ENCODE measurements at places on chromosomes 2 and 18.

DNA sequence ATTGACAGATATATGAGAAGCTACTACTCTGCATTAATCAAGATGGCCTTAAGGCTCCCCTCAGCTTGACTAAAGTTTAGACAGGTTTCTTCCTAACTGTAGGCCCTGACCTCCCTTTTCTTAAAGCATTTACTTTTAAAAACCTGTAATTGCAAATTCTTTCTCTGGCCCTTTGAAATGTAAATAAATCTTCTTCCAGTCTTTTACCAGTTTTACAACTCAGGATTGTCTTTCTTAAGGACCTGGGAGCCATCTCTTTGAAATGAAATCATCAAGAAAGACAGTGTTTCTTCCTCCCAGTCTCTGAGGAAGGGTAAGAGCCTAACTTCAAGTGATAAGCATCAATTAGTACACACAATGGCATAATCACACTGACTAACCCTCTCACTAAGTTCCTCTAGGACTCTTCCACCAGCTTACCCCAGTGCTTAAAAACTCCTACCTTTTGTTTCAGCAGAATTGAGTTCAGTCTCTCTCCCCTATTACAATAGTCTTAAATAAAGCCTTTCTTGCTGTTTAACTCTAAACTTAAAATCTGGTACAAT is 58.7 kb upstream of the CDH20 start:
- DNase-seq = no peak

DNA sequence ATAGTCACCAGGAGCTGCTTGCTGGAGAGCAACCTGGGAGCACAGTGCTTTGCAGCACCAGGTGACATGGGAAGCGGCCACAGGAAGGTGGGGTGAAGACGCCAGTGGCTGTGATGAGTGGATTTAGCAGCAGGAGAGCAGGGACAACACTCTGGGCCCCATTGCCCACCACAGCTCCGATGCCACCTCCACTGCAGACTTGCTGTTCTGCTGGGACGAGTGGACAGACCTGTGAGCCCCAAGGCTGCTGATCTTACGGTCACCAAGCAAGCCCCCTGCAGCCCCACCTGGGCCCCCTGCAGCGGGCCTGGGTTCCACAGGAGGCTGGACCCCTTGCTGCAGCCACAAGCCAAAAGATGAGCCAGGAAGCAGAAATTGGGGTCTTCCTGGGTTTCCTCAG is 73.7 kb downstream of the CTIF start:
- no peak for DNase-seq

DNA sequence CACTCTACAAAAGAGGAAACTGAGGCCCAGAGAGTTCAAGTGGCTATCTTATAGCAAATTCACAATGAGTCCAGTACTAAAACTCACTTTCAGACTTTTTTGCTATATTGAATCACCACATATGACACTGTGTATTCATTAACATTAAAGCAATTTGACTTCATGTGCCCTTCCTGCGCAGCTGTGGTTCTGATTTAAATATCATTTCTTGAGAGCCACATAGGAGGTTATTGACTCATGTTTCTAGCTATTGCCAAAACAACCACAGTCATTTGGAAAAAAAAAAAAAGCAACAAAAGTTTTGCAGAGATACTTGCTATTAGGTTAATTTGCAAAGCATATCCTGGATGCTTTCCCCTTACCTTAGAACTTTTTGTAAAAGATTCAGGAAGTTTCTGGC is 341.2 kb downstream of the PIK3C3 start:
- DNase-seq = no peak

GRCh38 chr2:222214885-222215284 is 83.9 kb downstream of the PAX3 start:
- DNase-seq = no peak

DNA sequence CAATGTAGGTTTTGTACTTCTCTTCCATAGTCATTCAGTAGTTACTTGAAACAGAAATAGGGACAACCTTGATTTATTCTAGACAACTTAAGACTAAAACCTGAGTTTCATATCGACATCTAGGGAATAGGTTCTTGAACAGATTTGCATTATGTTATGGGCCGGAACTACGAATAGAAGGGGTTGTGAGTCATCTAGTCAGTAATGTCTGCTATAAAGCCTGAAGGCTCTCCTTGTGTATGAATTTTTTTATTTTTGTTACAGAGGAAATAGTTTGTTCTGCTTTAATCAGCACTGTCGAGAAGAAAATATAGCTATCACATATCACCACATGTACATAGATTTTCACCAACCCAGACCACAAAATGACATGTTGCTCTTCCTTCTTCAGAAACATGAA is 17.3 kb upstream of the TRIM43 start:
- DNase-seq = no peak

GRCh38 chr18:10020171-10020570 is 106.4 kb downstream of the VAPA start:
- no peak for DNase-seq

GRCh38 chr2:132621131-132621875 is 48.7 kb downstream of the LYPD1 start:
- DNase-seq = no peak

- peak; percentile 81 for DNase-seq
Observed at GRCh38 chr18:72544092-72544886, at the start of gene CBLN2. Gene CBLN2, minus strand, starts transcription at chr18:72544342. Its CDS starts 2,182 bp downstream, at chr18:72542160.

DNA sequence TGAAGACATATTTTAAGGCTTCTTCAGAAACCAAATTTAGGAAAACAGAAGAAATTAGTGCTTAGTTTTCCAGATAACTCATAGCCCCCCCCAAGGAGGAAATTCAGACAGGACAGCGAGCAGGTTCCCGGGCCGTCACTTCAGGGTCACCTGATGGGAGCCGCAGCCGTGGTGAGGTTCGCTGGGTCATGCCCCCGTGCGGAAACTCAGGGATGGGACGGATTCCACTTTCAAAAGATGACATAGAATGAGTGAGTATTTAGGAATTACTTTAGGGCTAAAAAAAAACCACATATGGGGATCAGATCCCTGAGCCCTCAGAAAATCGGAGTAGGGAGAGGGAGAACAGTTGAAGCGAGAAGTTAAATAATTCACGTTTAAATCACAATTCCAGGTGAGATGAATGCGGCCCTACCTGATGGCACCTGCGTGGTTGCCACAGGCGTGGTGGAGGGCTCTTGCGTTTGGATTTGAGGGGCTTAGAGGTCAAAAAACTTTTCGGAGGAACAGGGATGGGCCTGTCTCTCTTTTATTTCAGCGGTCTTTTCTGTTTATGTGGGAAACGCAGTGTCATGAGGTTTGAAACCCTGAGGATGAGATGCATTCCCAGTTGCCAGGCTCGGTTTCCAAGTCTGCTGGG is 114.4 kb downstream of the NFATC1 start:
- no peak for DNase-seq

GRCh38 chr2:178506101-178506500 is 25.8 kb downstream of the PLEKHA3 start:
- no peak for DNase-seq

- DNase-seq = no peak
Observed at GRCh38 chr18:71873695-71874094, 670.4 kb downstream of the CBLN2 start.

DNA sequence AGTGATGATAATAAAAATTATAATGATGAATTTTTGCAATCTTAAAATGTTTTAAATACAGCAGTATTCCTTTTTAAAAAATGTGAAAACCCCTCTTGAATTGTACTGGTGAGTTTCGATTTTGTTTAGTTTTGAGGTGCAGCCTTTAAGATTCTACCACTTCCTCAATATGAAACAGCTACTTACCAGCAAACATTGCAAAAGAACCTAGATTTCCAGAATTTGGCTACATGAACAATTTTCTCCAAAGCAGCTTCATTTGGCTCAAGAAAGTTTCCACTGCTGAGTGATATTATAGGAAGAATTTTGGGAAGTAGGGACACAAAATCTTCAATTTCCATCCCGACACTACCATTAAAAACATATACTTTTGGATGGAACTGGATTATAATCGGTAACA is 12.0 kb downstream of the TCF4 start:
- DNase-seq = no peak

Data from right hindlimb (tissue), 1 donor.